ENCODE measurements at places on chromosomes 16 and 17.

- DNase-seq, result peak; percentile 25
Measured at GRCh38 chr17:79835953-79836509, 3.2 kb downstream of the CBX4 start.

DNA sequence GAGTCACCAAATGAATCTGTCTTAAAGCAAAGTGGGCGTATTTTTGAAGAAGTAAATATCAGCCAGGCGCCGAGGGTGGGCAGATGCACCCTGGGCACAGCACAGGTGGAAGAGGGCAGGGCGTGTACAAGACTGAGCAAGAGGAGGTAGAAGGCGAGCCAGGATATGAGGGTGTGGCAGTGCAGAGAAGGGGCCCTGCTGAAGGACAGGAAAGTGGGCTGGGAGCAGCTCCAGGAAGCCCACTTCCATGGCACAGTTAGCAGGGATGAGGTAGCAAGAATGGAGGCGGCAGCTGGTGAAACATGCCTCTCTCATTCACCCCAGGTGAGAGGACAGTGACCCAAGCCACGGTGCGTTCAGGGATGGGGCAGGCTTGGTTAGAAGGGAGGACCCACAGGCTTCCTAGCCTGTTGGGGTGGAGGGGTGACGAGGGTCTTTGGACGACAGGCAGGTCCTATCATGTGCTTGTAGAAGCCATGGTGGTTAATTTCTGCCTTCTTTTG, 149.3 kb downstream of the CLEC16A start:
- no peak for DNase-seq

DNA sequence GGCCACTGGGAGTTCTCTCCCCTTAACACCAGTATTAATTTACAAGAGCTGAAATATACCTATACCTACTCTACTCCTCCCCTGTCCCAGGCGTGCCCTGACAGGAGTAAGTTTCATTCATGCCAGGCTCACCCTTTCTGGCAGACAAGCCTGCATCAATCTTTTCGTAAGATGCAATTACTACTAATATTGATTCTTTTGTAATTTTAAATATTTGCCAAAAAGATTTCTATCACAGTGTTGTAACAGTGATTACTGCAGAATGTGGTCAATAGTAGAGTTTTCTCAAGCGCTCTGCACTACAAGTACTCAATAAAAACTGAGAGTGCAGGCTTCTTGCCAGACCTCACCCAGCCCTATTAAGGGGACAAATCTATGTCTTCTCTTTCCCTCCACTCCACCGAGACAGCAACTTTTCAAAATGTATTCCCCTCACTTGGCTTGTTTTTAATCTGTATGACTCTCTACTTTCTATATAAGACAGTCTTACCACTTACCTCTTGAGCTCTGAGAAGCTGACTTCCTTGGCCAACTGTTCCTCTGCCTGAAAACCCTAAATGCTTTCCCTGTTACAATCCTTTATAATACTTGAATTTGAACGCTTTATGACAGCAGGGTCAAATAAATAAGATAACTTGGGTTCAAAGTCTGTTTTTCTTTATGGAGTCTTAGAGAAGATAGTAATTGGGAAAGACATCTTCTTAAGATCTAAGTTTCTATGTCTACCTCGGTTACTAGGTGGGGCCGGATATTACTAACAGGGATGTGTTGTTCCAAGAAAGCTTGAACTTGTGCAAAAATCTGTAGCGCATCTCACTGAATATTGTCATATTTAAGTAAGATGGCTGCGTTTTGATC, at the start of gene TMIGD1:
Gene TMIGD1, minus strand, starts transcription at position 555 of the 858 bp plus-strand sequence. CDS start 1,924 bp downstream, outside the sequence.
- no peak for DNase-seq

GRCh38 chr17:35972945-35973332, 8.4 kb downstream of the CCL16 start:
- no peak for DNase-seq

GRCh38 chr17:2087597-2088211, 32.8 kb downstream of the HIC1 start:
- no peak for DNase-seq

- DNase-seq, result no peak
Measured at GRCh38 chr17:13981881-13982280, 87.4 kb upstream of the COX10 start.

- no peak for DNase-seq
Measured at GRCh38 chr16:26500326-26500725, 566.4 kb upstream of the C16orf82 start.

GRCh38 chr17:43719578-43719977, 39.0 kb downstream of the SOST start:
- no peak for DNase-seq

DNA sequence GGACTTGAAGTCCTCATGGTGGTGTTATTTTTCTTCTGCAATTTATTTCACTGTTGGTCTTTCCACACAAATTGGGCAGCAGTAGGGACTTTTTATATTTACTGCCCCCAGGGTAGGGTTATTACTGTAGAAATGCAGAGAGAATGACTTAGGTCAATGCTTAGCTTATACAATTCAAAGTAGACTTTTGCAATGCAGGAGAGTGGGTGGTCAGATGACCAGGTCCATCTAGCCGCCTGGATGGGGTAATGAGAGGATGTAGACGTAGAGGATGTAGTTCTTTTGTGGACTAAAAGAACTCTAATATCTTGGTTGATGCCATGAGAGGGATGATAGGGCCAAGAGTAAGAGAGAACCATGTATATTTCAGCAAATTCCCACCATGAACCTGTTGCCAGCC, 2.7 kb upstream of the KRTAP17-1 start:
- DNase-seq, result no peak

DNA sequence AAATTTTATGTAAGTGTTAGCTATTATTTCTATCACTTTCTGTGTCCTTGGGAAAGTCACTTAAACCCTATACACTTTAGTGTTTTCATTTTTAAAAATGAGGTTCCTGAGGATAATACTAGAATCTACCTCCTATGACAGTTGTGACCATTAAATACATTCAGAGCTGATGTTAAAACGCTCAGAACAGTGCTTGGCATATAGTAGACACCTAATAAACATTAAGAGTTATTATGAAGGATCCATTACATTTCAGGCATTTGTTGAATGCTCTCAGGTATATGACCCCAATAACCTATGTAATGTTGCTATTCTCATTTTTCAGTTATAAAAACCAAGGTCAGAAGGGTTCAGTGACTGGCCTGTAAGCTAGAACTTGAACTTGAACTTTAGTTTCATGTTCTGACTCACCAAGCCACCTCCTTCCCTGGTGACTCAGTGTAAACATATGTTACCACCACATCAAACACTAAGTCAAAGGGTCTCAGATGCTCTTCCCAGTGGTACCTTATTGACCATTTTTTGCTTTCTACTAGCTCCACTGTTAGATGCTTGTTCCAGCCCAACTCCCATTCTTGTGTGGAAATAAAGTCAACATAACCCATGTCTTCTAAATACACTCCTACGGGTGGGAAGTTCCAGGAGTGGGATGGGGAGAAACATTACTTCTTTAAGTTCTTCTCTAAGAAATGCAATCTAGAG, 47.6 kb downstream of the HSD17B2 start:
- DNase-seq, result peak; percentile 68

GRCh38 chr17:75345514-75346167, 56.4 kb upstream of the SLC25A19 start:
- DNase-seq, result no peak

- DNase-seq, result no peak
Measured at GRCh38 chr17:44559634-44560554, 2.6 kb downstream of the FZD2 start.

- DNase-seq, result peak; percentile 71
Measured at GRCh38 chr16:28155293-28155692, 56.5 kb downstream of the XPO6 start.

DNA sequence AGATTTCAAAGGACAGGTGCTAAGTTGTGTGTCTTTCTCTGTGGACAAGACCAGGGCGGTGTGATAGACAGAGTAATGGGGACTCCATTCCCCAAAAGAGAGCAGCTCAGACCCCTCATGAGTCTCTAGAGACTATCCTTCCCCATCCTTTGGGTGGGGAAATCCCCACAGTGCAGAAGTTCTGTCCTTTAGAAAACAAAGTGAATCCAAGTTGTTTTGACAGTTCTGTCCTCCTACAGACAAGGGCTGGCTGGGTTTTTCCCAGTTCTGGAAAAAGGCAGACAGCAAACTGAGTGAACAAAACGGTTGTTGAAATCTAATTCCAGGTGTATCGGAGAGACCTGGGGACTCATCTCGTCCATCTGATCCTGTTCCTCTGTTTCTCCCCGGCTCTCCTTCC, 11.0 kb upstream of the HAS3 start:
- DNase-seq, result no peak

- DNase-seq, result no peak
Measured at GRCh38 chr17:4482338-4483011, 16.2 kb upstream of the SPNS2 start.

DNA sequence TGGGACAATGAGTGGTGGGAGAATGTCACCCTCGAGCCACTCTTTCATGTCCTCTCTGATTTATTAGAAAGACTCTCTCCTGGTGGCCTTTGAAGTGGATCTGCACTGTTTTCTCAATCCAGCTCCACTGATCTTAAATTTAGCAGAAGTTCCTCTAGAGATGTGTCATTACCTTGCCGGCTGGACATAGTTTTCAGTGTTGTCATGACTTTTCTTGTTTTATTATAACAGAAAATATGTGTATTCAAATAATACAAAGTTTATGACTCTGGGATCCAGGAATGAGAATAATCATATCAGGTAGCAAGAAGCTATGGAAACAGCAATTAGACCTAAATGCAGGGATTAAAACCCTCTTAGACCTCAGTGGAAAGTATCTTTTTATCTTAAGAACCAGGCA, 247.5 kb upstream of the ELAC2 start:
- no peak for DNase-seq

GRCh38 chr17:77383613-77384608, 243.1 kb downstream of the SEC14L1 start:
- no peak for DNase-seq

DNA sequence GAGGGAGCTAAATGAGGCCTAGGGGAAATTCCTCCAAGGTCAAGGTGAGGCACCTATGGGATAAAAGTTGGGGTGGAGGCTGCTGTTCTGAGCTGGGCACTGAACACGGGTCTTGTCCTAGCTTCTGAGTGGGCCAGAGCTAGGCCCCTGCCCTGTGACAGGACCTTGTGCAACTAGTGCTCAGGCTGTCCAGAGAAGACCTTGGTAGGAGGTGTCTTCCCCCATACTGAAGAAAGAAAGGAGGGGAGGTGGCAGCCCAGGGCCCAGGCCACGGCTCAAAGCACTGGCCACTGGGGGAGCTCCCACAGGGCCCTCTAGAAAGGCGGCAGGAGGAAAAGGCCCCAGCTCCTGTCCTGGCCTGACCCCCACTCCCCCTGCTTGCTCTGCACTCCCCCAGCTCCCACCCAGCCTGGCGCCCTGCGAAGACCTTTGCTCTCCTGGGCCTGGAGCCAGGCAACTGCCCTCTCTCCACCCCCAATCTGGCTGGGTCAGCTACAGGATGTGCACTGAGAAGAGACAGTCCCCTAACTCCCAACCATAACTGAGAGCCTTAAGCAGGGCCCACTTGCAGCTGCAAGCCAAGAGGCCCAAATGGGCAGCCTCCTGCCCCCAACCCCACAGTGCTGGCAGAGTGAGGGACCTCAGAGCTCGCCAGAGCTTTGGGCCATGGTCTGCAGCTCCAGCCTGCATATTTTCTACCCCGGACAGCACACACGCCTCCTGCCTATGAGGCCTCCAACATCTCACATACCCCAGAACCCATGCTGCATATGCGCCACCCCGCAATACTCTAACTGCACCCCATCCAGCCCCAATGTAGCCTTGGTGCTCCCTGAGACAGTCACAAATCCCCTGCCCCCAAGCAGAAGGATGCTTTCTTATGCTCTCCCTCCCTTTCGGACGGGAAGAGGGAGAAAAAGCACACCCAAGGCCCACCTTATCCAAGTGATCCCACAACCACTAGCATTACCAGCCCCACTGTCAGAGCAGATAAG, 15.3 kb downstream of the HSD11B2 start:
- DNase-seq, result no peak

DNA sequence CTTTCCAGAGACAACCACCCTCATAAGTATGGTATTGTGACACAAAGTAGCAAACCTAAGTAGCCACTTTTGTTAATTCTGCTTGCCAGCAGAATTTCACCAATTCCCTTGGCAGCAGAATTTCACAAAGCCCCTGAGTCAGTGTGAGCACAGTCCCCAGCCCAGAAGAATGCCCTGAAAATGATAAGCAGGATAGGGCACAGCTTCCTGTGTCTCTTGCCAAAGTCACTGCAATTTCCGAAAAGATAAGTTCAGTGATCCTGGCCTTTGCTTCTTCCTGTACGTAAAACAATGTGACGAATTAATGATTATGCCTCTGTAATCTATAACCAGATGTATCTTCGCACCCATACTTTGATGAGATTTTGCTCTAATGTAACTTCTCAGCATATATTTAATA, 16.0 kb upstream of the WIPF2 start:
- no peak for DNase-seq

DNA sequence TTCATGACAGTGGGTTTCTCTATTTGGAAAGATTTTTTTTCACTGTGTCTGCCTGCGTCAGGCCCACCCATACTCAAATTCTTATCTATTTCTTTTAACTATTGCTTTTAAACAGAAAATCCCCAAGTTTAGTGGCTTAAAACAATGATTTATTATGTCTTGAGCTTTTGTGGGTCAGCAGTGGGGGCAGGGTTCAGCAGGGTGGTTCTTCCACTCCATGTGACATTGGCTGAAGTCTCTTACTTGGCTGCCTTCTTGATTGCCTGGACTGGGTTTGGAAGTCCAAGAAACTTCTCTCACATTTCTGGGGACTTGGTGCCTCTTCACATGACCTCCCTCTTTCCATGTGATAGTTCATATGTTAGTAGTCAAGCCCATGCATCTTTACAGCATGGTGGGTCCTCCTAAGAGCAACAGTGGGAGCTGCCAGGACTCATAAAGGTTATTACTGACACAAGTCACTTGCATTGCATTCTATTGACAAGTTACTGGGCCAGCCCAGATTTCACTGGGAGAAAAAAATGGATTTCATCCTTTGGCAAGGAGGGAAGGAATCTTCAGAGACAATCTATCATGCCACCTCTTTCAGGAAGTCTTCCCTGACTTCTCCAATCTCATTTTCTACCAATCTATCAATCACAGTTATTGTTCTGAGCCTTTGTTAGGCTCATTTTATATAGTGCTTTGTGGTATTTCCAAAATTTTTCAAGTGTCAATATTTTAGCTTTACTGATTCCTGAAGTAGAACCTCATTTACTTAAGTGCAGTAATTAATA, 436.1 kb downstream of the XYLT1 start:
- no peak for DNase-seq

DNA sequence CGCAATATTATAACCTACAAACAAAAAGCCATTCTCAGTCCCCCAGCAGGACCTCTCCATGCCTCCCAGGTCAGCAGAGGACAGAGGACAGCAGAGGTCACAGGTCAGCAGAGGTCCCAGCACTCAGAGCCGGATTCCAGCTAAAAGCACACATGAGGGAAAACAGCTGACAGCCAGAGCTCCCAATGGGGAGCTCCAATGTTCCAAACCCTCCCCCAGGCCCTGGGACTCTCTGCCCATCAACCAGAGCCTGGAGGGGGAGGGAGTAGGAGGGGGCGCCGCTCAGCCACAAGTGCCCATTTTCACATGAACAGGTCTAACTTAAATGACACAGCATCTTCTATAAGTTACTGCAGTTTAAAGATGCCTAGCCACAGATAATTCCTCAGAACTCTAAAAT, 77.5 kb downstream of the ANKRD11 start:
- no peak for DNase-seq

GRCh38 chr17:4582691-4583090, 1.6 kb upstream of the SMTNL2 start:
- no peak for DNase-seq
